Lung microvascular endothelial cell (primary cell): ENCODE measurements at places on chromosomes 12 and 14. TPM values are rescaled to one million over a fixed set of nuclear protein-coding genes. Genes with fewer than 3 reads are reported as not detected.

Gene GALNT16
- under 0.01 TPM in 1 of 2 replicates, not detected in the other for total RNA-seq

Gene TMEM52B
- not detected in 2 replicates for total RNA-seq

Gene GPR33
- total RNA-seq = not detected in 2 replicates

Gene MAPK1IP1L
- 12.2 and 13.9 TPM in 2 replicates for total RNA-seq
